Mesendoderm (in vitro differentiated cells): ENCODE measurements at places on chromosomes 6 and 20.

DNA sequence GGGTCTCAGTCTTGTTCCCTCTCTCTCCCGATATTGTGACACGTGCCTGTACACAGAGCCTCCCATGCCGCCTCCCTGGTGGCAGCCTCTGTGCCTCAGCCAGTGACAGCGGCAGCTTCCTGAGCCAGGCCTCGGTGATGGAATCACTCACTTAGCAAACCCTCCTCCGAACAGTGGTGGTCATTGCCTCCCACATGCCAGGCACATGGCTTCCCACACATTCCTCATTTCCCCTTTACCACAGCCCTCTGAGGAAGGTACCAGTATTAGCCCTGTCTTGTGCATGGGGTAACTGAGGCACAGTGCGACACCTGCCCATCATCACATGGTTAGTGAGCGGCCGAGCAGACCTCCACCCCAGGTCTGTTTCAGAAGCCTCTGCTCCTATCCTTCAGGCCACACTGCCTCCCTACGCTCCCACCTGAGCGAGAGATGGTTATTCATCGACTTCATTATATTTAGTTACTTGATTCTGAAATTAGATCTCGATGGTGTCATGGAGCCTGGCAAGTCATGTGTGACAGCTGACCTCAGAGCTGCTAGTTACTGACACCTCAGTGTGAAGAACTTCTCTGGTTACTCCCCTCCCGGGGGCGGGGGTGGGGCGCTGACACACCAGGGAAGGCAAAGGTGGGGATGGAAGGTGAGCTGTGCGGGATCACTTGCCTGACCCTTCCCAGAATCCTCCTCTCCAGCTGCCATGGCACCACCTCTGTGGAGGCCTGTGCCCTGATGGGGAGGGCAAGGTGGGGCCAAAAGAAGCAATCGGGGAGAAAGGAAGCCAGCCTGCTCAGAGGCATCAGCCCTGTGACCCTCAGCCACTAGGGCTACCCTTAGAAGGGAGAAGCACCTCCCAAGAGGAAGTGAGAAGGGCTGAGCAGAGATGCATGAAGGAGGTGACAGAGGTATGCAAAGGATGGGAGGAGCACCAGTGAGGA is 17.9 kb downstream of the MDGA1 start:
- peak; percentile 72 for DNase-seq

- no peak for DNase-seq
Observed at GRCh38 chr20:44465001-44465560, 10.6 kb upstream of the TTPAL start.

GRCh38 chr20:4837760-4838159 is 116.1 kb downstream of the PRND start:
- DNase-seq: no peak

GRCh38 chr6:96652552-96652951 is 89.6 kb downstream of the FHL5 start:
- no peak for DNase-seq

GRCh38 chr6:5314191-5314865 is 53.0 kb downstream of the FARS2 start:
- DNase-seq: no peak

- no peak for DNase-seq
Observed at GRCh38 chr6:139482287-139482686, 107.8 kb upstream of the CITED2 start.

GRCh38 chr6:101296169-101296960 is 97.1 kb upstream of the GRIK2 start:
- no peak for DNase-seq

- no peak for DNase-seq
Observed at GRCh38 chr20:33443006-33443511, 504 bp downstream of the SNTA1 start.

DNA sequence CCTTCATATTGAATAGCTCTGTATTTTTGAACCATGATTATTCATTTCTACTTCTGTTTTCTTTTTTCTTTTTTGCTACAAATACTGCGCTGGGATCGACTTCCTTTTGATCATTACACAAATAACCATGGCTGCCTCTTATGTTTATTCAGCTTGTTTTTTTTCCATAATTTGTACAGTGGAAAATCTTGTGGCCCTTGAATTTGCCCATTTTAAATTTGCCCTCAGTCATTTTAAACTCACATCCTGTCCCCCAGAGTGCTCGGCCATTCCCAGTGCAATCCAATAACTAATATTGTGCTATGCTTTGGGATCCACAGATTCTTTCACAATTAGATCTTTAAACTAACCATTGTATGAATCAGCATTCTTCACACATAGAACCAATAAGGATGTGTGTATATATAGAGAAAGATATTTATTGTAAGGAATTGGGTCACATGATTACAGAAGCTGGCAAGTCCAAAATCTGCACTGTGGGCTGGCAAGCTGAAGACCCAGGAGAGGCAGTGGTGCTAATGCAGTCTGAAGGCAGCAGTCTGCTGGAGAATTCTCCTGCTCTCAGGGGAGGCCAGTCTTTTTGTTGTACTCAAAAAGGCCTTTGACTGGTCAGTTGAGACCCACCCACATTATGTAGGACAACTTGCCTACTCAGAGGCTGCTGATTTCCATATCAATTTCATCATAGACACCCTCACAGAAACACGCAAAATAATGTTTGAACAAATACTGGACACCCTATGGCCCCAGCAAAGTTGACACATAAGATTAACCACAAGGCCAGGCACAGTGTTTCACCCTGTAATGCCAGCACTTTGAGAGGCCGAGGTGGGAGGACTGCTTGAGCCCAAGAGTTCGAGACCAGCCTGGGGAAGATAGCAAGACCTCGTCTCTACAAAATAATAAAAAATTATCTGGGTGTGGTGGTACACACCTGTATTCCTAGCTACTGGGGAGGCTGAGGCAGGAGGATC is 147.1 kb downstream of the MTHFD1L start:
- no peak for DNase-seq

DNA sequence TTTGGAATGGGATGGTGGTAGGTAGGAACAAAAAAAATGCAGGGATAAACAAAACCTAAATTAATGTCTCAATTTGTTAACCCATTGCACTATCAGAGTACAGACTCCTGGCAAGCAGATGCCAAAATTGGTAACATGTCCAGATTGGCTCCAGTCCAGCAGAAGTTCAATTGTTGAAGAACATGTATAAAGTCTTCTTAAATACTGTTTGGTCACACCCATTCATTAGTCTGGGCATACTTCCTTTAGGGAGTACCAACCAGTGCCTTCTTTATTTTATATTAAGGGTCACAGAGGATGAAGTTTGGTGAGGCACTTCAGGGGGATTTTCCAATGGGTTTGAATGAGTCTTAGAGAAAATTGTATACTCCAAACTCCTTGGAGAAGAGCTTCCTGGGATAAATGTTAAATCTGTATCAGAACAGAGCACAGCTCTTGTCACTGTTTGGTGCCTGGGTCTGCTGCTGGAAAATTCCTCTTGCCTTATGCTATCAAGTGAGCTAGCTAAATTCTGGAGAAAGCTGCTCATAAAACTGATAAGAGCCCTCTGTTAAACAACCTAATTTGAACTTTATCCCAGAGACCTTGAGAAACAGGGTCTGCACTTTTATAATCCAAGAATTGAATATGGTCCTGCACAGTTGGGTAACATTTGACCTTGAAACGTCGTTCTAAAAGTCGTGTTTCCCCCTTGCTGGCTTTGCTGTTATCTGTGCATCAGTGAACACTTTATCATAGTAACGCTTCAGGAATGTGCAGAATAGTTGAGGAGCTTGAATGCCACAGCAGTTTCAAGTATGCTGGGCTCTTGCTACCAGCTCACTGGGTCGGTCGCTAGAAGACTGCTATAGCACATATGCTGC is 334.1 kb upstream of the CITED2 start:
- DNase-seq: peak; percentile 29

GRCh38 chr6:12208673-12209072 is 81.5 kb upstream of the EDN1 start:
- DNase-seq: no peak

GRCh38 chr20:58853976-58854637 is 1.6 kb downstream of the GNAS start:
- no peak for DNase-seq

DNA sequence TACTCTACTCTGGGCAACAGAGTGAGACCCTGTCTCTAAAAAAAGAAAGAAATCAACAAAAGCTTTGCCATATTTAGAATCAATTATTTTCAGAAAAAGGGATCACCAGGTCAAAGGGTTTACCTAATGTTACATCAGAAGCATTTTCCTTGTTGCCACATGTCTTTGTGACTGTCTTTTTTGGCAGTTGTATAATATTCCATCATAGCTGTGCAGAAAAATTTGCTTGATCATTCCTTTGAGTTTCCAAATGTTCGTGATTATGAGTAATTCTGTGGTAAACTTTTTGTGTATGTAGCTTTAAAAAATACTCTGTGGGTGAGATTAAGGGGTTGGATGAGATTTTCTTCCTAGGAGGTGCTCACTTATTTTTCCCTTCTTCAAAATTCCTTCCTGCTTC is 26.4 kb downstream of the PNPLA1 start:
- DNase-seq: no peak

- DNase-seq: peak; percentile 53
Observed at GRCh38 chr6:13615792-13616120, 621 bp downstream of the NOL7 start.
